ENCODE measurements at places on chromosomes 11 and 22.

GRCh38 chr22:50625568-50626313 lies 2.2 kb downstream of the ARSA start:
- DNase-seq, result no peak

DNA sequence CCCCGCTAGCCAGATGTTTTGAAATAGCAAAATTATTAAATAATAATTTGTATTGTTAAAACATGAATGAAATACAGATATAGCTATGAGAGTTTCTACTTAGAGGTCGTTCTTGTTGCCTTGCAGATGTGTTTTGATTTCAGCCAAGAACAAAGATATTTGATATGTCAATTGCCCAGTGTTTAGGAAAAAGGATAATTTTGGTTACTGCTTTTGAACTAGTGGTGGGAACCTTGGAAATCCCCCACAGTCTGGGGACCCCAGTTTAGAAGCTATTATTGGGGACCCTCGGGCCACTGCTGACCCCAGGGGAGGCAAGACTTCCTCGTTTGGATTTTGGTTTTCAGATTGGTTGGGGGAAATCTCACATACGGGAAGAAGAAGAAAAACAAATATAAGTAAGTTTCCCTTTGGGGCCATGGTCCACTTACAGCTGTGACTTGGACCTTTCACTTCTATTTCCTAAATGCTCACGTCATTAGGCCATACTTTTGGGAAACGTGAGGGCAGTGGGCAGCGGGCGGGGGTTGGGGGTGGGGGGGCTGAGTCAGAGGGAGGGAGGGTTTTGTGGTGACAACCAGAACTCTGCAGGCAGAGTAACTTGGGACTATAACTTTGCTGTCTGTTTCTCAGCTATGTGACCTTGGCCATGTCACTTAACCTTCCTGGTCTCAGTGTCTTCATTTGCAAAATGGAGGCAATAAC lies 37.0 kb downstream of the LDLRAD3 start:
- no peak for DNase-seq

DNA sequence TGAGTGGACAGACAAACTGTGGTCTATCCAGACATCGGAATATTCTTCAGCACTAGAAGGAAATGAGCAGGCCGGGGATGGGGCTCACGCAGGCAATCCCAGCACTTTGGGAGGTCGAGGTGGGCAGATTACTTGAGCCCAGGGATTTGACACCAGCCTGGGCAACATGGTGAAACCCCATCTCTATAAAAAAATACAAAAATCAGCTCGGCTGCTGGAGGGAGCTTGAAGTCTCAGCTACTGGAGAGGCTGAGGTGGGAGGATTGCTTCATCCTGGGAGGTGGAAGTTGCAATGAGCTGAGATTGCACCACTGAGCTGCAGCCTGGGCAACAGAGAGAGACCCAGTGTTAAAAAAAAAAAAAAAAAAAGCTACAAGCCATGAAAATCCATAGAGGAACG lies 8.0 kb upstream of the CTSD start:
- no peak for DNase-seq

DNA sequence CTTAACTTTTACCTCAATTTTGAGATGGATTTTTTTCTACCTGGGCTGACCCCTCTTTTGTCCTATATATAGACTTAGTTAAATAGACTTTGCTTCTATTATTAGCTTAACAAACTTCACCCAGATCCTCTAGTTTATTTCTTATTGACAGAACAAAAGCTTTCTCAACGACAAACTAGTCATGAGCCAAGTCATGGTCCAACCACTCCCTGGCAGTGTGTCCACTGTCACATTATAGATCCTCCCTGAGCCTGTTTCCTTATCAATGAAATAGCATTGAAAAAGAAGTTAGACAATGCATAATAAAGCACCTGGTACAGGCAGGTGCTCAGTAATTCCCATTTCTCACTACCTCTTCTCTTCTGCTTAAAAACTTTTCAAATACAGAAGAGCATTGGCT lies 155.1 kb downstream of the SPON1 start:
- DNase-seq, result no peak

- DNase-seq, result no peak
Measured at GRCh38 chr11:90669094-90669493, 446.2 kb upstream of the CHORDC1 start.

DNA sequence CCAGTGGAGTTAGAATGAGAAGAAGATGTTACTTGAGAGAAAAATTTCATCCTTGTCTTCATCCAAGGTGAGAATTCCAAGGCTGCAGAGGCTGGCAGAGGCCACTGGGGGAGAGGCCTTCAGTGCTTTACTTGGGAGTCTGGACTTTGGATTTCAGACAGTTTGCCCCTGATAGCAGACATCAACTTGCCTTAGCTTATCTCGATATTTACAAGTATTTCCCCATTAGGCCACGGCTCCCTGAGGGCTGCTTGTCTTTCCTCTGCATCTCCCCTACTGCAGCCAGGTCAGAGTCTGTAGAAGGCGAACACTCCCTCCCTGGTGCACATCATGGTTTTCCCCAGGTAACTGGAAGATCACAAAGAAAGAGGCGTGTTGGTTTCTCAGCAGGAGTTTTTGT lies 29.9 kb upstream of the BSX start:
- no peak for DNase-seq

DNA sequence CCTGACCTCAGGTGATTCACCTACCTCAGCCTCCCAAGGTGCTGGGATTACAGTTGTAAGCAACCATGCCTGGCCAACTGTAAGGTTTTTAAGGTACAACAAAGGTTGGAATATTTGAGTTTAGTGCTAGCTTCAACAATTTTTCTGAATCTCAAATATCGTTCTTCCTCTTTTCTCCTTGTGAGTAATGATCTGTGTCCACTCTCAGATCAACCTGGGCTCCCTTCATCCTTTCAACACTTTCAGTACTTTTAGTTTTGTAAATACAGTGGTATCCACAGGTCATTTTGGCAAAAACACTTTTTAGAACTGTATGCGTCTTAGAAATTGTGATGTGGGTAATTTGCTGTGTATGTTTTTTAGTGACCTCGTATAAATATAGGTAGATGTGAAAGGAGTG lies 7.9 kb downstream of the PACS1 start:
- no peak for DNase-seq

DNA sequence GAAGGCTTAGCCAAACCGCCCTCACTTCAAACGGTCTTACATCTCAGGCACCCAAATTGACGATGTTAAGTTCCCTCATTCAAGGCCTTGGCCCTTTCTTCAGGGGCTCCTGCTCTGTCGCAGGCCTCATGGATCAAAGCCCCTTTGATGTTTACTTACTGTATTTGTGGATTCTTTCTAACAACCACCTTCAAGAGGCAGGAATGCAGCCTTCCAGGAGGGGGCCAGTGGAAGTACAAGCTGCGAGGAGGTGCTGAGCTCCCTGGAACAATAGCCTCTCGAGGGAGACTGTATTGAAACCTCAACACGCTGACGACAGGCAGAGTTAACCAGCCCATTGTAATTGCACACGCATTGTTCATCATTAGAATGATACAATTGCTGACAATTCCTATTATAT lies 209.1 kb downstream of the ST3GAL4 start:
- DNase-seq, result no peak

DNA sequence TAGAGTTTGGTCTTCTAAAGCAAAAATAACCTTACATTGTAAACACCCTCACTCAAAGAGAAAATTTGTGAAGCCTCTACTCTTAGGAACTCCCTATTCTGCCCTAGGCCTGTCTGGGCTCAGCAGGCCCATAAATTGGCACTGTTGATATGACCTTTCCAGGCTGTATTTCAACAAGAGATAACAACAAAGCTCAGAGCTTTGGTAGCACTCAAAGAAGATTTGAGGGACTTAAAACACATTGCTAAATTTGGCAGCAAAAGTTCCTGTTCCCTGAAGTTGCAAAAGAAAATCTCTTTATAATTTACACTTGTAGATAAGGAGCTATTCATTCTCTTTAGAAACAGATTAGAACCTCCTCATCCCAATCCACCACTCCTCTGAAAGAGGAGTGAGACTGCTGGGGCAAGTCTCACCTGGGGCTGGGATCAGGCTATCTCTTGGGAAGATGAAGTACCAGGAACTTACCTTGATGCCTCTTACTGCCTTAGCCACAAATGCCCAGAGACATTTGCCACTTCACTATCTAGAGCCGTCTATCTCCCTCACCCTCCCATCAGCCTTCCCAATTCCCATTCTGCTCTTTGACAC lies 110.4 kb upstream of the AKIP1 start:
- DNase-seq, result no peak

- DNase-seq, result no peak
Measured at GRCh38 chr11:123483058-123483457, 53.0 kb downstream of the GRAMD1B start.

GRCh38 chr11:64629796-64630562 lies 39.0 kb downstream of the SLC22A12 start:
- no peak for DNase-seq

DNA sequence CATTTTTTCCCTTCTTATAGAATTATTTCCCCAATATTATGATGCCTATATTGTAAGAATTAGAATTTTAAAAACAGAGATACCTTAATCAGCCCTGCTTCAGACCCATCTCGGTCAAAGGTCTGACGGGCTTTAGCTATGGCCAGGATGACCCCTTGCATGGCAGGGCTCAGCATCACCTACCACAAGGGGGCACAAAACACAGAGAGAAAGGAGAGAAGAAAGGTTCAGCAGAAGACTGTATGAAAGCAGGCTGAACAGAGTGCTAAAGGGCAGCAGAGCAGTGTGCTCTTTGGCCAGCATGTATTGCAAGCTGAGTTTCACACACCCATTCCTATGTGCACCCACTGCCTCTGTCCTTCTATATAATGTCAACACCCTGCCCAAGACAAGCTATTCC lies 26.8 kb downstream of the CLDN25 start:
- no peak for DNase-seq

- DNase-seq, result no peak
Measured at GRCh38 chr11:87778357-87778756, 396.9 kb downstream of the RAB38 start.

- no peak for DNase-seq
Measured at GRCh38 chr22:30542811-30543188, 3.7 kb downstream of the SEC14L6 start.

DNA sequence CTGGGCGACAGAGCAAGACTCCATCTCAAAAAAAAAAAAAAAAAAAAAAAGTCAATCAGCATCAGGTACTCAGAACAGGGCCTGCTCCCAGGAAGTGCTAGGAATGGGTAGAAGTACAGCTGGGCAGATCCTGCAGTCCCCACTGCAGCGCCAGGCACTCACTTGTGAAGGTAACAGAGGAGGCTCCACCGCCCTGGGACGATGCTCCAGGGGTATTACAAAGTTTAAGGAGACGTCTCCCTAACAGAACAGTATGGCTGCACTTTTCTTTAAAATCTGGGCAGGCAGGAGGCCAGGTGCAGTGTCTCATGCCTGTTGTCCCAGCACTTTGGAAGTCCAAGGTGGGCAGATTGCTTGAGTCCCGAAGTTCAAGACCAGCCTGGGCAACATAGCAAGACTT lies 1449.0 kb downstream of the BRD1 start:
- DNase-seq, result no peak

DNA sequence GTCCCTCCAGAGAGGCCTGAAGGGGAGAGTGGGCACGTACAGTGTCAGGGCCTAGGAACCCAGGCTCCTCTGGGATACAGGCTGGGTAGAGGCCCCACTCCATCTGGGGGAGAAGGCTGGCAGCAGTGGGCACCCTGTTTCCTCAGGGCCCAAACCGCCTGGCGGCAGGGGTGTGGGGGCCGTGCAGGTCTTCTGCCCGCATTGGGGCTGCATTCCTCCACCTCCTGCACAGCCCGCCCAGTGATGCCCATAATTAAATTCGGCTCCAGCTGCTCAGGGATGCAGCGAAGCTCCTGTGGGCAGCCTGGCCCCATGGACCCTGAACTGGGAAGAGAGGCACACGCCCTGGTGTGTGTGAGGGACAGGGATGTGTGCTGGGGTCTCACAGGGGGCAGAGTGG lies 35.4 kb downstream of the KCNQ1OT1 start:
- no peak for DNase-seq

GRCh38 chr11:18684267-18684666 lies 14.3 kb upstream of the TMEM86A start:
- DNase-seq, result no peak

GRCh38 chr11:75351541-75351790 lies at the start of gene ARRB1:
Gene ARRB1 (minus strand): TSS chr11:75351661. CDS start chr11:75351607, 54 bp downstream.
- DNase-seq, result no peak

DNA sequence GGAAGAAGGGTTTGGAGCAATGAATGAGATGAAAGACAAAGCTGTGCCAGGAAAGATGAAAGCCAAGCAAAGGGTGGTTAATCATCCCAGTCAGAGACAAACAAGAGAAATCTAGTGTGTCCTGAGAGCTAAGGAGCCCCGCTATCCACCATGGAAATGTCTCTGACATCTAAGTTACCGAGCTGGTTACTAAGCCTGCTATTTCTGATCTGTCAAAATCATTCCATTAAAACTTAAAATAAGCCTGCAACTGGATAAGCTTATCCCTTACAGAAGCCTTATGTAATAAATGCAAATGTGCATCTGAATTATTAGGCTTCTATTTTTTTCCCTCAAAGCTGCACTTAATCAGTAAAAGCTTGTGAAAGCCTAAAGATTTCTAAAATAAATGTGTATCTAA lies 22.1 kb upstream of the SESN3 start:
- DNase-seq, result no peak

GRCh38 chr11:18270102-18270501 lies 4.0 kb downstream of the SAA1 start:
- no peak for DNase-seq

GRCh38 chr11:47724041-47724729 lies 9.0 kb upstream of the AGBL2 start:
- no peak for DNase-seq

DNA sequence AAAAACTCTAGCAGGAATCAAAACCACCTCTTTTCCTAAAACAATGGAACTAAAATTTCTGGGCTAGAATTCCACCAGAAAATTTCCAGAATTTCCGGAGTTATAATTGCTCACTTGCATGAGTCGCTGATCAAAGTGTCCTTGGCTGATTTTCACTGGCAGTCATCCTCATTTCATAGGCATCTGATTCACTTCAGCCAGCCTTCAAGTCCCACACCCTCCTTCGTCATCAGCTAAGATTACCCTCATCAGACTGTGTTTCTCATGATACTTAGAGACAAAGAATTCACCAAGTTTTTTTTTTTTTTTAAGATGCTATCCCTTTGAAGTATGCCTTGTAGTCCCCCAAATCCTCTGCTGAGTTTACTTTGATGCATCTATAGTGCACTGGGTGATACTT lies 71.5 kb upstream of the RAB38 start:
- no peak for DNase-seq
